Mammary epithelial cell (primary cell): ENCODE measurements at places on chromosomes 2 and 18. TPM values are rescaled to one million over a fixed set of nuclear protein-coding genes. Genes with fewer than 3 reads are reported as not detected.

DNA sequence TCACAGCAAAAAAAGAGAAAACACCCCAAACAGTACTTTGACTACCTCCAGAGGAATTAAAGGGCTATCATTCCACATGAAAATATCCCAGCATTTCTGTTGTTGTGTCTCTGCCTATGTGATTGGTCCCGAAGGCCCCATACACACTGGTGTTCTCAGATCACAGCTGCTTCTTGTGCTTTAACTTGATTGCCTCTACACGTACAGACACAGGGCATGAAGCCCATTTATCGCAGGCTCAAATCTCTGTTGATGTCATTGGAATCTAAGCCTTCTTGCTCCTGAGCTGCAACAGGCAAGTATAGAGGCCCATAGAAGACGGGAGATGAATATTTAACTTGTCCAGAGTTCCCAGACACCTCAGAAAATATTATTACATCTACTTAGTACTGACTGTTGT lies 405.2 kb downstream of the NCKAP5 start:
- DNase-seq: no peak

GRCh38 chr2:127581050-127581345 lies 45.5 kb downstream of the MYO7B start:
- DNase-seq: no peak

DNA sequence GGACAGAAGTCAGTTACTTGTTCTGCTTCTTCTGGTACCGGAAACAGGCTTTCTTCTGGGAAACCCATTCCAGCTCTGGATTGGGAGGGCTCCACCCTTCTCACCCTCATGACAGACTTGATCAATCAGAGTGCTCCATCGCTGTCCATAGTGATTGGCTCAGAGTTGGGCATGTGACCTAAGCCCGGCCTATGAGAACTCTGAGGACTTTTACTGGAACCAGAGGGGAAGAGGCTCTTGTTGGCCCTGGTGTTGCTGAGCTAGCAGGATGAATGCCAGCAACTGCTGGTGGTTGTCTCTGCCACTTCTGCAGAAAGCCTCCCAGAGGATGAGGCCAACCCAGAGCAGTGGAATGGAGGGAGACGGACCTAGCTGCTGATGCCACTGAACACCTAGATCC lies 33.3 kb downstream of the TMEM37 start:
- DNase-seq: no peak

- DNase-seq: no peak
These were observed 79.6 kb downstream of the DYM start for GRCh38 chr18:49380801-49381200.

GRCh38 chr2:203842373-203842772 lies 25.2 kb upstream of the CTLA4 start:
- no peak for DNase-seq

Gene SCN2A
- total RNA-seq: 7.0 TPM

Gene MFSD2B
- under 0.01 TPM for total RNA-seq

- DNase-seq: no peak
These were observed 1.4 kb downstream of the NDUFA10 start for GRCh38 chr2:240023792-240024191.

DNA sequence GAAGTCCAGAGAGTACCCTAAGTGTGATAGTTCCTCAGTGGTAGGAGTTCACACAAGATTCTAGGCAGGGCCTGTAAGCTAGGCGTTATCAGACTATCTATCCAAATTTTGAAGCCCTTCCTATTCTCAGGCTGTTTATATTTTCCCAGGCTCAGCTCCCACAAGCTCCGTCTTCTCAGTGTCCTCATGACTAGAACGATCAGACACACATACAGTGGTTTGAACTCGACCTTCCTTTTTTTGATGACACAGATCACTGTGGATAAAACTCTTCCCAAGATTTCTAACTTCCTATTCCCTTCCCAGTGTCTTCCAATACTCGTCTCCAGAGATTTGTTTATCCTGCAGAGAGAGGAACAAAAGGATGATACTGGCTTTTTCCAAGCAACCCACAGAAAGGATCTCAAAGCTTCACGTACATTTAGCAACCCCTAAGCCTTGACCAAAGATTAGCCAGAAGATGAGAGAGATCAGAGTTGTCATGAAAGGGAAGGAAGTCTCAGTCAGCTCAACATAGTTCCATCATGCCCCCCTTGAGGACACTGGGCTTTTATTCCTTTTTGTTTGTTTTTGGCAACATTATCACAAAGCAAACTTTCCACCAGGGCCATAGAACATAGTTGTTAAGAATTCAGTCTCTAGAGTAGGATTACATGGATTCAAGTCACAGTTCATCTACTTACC lies 42.3 kb upstream of the DOK6 start:
- DNase-seq: no peak

Gene SP5
- not detected for total RNA-seq

Gene REEP1
- not detected in 2 replicates for total RNA-seq

DNA sequence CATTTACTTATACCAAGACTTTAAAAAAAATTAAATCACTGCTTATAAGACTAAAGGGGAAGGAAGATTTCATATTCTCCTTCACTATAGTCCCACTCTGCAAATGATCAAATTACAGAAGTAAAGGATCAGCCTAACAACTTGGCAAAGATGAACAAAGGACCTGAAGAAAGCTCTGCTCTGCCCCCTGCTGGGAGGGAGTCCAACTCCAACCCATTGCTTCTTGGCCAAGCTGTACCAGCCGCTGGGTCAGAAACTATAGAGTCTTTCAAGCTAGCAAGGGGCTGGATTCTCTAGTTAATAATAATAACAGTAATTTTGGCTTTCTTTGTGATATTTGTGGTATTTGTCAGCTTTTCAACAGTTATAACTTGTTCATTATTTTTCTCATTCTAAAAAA lies 927.0 kb upstream of the CRIM1 start:
- peak; percentile 11 for DNase-seq

Gene KIAA2012
- total RNA-seq: not detected in 2 replicates

Gene GRHL1
- 6.0 TPM for total RNA-seq

- peak; percentile 72 for DNase-seq
These were observed 30.3 kb upstream of the SLC30A6 start for GRCh38 chr2:32135409-32135808.

DNA sequence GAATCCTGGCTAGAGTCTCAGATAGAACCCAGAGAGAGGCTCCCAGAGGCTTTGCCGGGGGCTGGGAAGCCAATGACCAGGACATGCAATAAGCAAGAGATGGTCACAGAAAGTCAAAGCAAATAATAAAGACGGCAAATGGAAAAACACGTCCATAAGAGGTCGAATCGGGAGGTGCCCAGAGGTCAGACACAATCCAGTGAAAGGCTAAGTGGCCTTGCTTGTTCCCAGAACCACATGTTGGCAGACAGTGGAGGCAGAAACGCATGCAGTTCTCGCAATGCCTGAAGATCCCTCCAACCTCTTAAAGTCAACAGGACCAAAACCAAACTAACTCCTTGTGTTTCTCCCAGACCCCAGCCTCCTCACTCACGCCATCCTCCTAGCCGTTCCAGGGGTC lies 3.0 kb downstream of the CYB5A start:
- DNase-seq: no peak

Gene LIMS4
- total RNA-seq: 1.8 TPM

DNA sequence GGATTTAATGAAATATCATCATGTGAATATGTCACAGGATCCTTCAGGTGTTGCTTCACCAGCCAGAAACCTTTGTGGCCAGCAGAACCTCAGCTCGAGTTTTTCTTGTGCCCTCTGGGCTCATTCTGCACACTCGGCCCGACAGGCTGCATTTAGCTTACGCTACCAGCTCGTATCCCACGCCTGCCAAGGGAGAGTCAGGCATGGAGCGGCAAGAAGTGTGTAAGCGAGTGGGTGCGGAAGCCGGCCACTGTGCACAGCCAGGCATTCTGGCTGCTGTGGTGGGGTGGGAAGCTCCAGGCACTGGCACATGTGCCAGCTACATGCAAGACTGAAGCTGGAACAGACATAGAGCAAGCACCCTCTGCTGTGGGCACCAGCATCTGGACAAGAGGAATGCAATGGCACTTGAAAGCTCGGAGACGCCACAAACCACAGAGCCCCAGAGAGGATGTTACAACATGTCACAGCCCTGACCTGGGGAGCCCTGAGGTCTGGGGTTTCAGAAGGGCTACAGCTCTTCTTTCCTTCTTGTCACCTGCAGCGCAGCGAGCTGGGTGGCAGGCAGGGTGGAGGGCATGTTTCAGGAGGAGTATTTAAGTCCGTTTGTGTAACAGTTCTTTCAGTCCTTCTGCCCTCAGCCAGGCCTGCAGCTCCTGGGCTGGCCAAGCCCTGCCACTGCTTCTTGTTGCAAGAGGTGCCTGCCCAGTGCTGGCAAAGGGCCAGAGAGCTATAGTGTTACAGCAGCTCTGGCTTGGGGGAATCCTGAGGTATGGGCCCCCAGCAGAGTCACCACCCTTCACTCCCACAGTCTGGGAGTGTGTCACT lies 257.3 kb upstream of the HNMT start:
- no peak for DNase-seq

DNA sequence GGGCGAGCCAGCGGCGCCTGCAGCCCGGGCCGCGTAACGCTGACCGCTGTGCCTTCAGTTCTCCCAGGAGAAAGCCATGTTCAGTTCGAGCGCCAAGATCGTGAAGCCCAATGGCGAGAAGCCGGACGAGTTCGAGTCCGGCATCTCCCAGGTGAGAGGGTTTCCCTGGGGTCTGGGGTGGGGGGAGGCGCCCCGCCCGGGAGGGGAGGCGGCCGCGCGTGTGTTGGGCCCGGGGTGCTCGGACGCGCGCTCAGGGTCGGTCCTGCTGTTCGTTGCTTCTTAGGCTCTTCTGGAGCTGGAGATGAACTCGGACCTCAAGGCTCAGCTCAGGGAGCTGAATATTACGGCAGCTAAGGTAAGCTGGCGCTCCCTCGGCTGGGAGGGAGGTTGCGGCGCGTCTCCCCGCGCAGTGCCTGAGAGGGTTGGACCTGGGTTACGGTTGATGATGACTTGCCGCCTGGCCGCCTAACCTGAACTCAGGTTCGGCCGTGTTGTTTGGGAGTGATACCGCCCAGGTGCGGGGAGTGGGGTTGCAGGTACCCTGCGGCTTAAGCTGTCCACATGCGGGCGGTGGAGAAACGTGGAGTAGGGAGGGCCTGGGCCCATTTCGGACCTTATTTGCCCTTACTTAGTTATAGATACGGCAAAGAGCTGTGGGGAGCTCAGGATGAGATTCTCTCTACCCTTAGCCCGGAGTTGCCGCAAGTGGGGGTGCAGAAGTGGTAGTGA lies 638 bp downstream of the RPS7 start:
- peak; percentile 14 for DNase-seq

Gene BIN1
- total RNA-seq: 2.9 and 5.1 TPM in 2 replicates

GRCh38 chr2:134333646-134334189 lies 79.8 kb downstream of the MGAT5 start:
- DNase-seq: no peak

GRCh38 chr2:214533541-214533940 lies 122.7 kb downstream of the VWC2L start:
- no peak for DNase-seq

GRCh38 chr2:46000660-46001059 lies 296.5 kb upstream of the EPAS1 start:
- DNase-seq: no peak

DNA sequence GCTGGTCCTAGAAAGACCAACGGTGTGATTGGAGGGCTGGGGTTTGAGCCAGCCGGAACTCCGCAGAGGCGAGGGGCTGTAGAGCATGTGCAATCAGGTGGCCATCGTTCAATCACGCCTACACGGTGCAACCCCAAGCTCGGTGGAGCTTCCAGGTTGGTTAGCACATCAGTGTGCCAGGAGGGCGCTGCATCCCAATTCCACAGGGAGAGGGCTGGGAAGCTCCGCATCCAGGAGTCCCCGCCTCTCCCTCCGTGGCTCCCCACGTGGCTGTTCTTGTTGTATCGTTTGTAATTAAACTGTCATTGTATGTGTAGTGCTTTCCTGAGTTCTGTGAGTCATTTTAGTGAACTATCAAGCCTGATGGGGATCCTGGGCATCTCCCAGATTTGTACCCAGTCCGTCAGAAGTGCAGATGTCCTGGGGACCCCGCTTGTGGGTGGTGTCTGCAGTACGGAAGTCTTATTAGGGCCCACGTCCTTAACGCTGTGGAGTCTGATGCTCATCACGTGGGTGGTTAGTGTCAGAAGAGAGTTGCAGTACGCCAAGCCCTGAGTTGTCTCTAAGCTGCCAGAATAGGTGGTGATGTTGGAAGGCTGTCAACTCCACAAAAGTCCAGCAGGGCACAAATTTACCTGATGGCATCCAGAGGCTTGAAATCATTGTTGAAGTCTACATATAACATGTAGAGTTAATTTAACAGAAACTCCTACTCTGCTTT lies 20.6 kb upstream of the AMMECR1L start:
- DNase-seq: no peak
